ENCODE measurements at places on chromosomes 12 and 14.

DNA sequence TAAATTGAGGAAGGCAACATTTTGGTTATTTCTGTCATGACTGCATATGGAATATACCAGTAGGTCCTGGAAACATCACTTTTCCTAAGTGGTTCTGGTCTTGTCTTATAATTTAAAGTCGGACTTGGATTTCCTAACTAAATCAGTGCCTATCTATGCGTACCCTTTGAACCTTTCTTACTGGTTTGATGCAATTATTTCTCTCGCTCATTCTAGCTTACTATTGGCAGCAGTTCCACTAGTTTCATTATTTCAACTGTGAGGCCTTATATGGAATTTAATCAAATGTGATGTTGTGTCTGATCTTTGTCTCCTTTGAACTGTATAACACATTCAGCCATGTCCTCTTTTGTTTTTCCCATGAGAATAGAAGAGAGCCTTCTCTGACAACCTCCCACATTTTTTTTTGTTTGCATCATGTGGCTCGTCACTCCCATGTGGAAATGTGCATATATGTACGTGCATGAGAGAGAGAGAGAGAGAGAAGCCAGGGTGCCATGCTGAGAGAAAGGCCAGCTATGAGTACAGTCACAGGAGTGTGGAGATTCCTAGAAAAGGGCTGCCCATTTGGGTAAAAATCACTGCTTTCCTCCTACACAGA lies 48.0 kb downstream of the AKAP6 start:
- no peak overlapping the region for H3K27ac ChIP-seq
- H3K4me3 ChIP-seq = no peak overlapping the region
- H3K27me3 ChIP-seq = no peaks in the 10 kb centered on the region
- DNase-seq = no peak

- H3K4me1 ChIP-seq = no peaks in the 10 kb centered on the region
- no peak for DNase-seq
- no peaks in the 10 kb centered on the region for H3K27me3 ChIP-seq
- no peak overlapping the region for H3K27ac ChIP-seq
- H3K4me3 ChIP-seq = no peak overlapping the region
These were observed 2.3 kb downstream of the LRRC74A start for GRCh38 chr14:76828339-76829012.

DNA sequence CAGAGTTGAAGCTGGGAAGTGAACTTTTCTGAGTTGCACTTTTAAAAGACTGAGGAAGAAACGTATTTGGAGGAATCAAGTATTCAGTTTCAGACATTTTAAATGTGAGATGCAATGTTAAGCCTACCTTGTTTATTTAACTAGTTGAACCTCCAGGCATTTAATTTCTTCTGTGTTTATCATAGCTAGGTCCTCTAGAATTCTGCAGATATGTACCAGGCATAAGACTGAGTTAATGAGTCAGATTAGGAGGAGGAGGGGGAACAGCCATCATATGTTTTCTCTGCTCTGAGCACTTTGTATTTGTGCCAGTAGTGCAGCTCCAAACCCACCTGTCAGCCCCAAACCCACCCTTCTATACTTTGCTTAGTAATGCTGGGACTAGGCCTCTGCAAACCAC lies 16.4 kb upstream of the SAMD4A start:
- H3K36me3 ChIP-seq = no peaks in the 10 kb centered on the region
- H3K27ac ChIP-seq = no peak overlapping the region
- no peaks in the 10 kb centered on the region for H3K27me3 ChIP-seq
- no peak for DNase-seq
- H3K4me3 ChIP-seq = no peak overlapping the region
- H3K4me1 ChIP-seq = no peaks in the 10 kb centered on the region

- H3K4me3 ChIP-seq = no peak overlapping the region
- H3K27ac ChIP-seq = no peak overlapping the region
- no peaks in the 10 kb centered on the region for H3K27me3 ChIP-seq
- H3K4me1 ChIP-seq = no peaks in the 10 kb centered on the region
- no peak for DNase-seq
These were observed 120.5 kb downstream of the PHETA1 start for GRCh38 chr12:111248236-111249017.

DNA sequence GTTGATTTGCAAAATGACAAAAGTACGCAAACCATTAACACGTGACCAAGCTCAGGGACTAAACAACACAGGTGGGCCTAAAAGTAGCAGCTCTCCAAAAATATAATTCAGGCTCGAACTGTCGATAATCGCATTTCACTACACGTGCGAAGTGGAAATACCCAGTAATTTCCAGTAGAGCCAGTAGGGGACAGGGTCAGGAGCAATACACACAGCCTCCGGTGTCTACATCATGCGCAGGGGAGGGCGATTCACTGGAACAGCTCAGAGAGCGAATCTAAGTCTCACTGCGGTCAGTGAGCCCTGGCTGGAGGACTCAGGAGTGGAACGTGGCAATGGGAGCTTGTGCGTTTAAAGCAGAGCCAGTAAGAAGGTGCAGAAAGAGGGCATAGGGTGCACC lies 40.4 kb downstream of the SETD3 start:
- peaks cover 8% of the 10 kb centered on the region for H3K36me3 ChIP-seq
- H3K27me3 ChIP-seq = no peaks in the 10 kb centered on the region
- H3K27ac ChIP-seq = no peak overlapping the region
- DNase-seq = no peak
- no peak overlapping the region for H3K4me3 ChIP-seq

- H3K4me1 ChIP-seq = no peaks in the 10 kb centered on the region
- no peak for DNase-seq
- H3K4me3 ChIP-seq = no peak overlapping the region
- H3K27ac ChIP-seq = no peak overlapping the region
These were observed 21.8 kb upstream of the PLEKHA5 start for GRCh38 chr12:19107750-19108149.

DNA sequence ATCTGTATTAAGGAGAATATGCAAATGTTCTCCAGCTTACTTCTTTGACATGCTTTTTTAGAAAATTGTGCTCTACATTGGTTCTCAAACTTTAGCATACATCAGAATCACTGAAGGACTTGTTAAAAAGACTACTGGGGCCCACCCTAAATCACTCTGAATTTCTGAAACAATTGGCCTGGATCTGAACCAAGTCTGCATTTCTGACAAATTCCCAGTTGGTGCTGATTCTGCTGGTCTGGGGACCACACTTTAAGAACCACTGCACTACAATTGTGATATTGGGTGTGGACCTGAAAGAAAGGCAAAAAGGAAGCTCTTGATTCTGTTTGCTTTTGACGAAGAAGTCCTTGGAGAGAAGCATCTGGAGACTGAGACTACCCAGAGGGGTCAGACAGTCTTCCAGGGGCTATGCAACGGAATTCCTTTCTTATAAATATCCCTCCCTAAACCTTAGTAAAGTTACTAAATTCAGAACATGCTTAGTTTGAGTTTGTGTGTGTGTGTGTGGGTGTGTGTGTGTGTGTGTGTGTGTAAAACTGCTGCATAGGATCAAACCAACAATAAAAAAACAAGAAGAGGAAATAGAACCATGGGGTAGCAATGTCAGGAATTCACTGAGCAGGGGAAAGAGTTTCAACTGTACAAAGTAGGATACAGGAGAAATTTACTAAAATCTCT lies 36.8 kb downstream of the EAPP start:
- no peaks in the 10 kb centered on the region for H3K4me1 ChIP-seq
- no peaks in the 10 kb centered on the region for H3K27me3 ChIP-seq
- H3K27ac ChIP-seq = no peak overlapping the region
- DNase-seq = no peak
- no peak overlapping the region for H3K4me3 ChIP-seq

GRCh38 chr14:45699471-45699870 lies 446.5 kb upstream of the MIS18BP1 start:
- no peaks in the 10 kb centered on the region for H3K4me1 ChIP-seq
- no peaks in the 10 kb centered on the region for H3K27me3 ChIP-seq
- H3K36me3 ChIP-seq = no peaks in the 10 kb centered on the region
- H3K27ac ChIP-seq = no peak overlapping the region

DNA sequence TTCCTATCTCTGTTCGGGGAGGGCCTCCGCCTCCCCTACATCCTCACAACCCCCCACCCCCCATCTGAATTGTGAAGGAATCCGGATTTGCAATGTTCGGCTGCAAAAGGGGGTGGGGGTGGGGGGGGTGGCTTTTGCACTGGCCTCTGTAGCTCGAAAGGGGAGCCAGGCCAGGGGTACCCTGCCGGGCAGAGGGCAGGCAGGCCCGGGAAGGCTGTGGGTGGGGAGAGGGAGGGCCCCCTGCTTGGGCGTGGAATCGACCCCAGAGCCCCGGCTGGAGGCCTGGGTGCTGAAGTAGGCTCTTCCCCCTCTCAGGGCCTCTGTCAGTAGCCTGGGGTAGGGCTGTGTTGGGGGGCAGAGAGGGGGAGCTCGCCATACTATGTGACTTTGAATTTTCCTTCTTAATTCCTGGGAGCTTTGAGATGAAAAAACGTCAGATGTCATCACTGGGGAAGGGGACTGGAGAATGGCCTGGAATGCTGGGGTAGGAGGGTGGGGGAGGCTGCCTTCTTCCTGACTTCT lies 1.1 kb downstream of the LRP1 start:
- no peak overlapping the region for H3K27ac ChIP-seq
- H3K27me3 ChIP-seq = no peaks in the 10 kb centered on the region
- H3K4me1 ChIP-seq = peaks cover 11% of the 10 kb centered on the region
- no peaks in the 10 kb centered on the region for H3K36me3 ChIP-seq
- DNase-seq = peak; percentile 39
- H3K4me3 ChIP-seq = no peak overlapping the region

GRCh38 chr12:111616177-111616623 lies 17.1 kb upstream of the ATXN2 start:
- H3K4me1 ChIP-seq = no peaks in the 10 kb centered on the region
- no peaks in the 10 kb centered on the region for H3K27me3 ChIP-seq
- DNase-seq = no peak
- no peaks in the 10 kb centered on the region for H3K36me3 ChIP-seq
- no peak overlapping the region for H3K4me3 ChIP-seq

GRCh38 chr14:30284808-30285207 lies 274.1 kb upstream of the G2E3 start:
- no peak for DNase-seq

GRCh38 chr14:59161561-59162175 lies 26.8 kb upstream of the DAAM1 start:
- no peak overlapping the region for H3K27ac ChIP-seq
- H3K27me3 ChIP-seq = no peaks in the 10 kb centered on the region
- peak; percentile 21 for DNase-seq
- no peak overlapping the region for H3K4me3 ChIP-seq

GRCh38 chr14:51723990-51724389 lies 72.3 kb downstream of the FRMD6 start:
- H3K4me1 ChIP-seq = no peaks in the 10 kb centered on the region
- no peak overlapping the region for H3K27ac ChIP-seq
- DNase-seq = no peak
- no peaks in the 10 kb centered on the region for H3K36me3 ChIP-seq
- H3K4me3 ChIP-seq = no peak overlapping the region
- H3K27me3 ChIP-seq = no peaks in the 10 kb centered on the region

GRCh38 chr12:125159702-125160101 lies 94.5 kb downstream of the AACS start:
- H3K4me1 ChIP-seq = no peaks in the 10 kb centered on the region
- no peaks in the 10 kb centered on the region for H3K27me3 ChIP-seq
- H3K27ac ChIP-seq = no peak overlapping the region

GRCh38 chr12:77163074-77164038 lies 98.0 kb upstream of the E2F7 start:
- DNase-seq = no peak
- H3K27ac ChIP-seq = no peak overlapping the region
- H3K4me1 ChIP-seq = no peaks in the 10 kb centered on the region
- H3K36me3 ChIP-seq = no peaks in the 10 kb centered on the region
- H3K4me3 ChIP-seq = no peak overlapping the region

DNA sequence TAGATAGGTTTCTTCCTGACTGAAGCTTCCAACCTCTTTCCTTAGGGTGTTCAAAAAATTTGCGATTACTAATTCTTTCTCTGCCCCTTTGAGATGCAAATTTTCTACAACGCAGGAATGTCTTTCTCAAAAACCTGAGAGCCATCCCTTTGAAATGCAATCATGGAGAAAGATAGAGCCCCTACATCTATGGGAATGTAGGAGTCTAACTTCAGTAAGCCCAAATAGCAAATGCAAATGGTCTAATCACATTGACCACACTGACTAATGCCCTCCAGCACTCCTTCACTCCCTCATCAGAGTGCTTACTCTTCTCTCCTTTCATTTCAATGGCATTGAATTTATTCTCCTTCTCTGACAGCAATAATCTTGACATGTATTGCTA lies 107.1 kb downstream of the SLC6A15 start:
- H3K4me1 ChIP-seq = no peaks in the 10 kb centered on the region
- H3K27me3 ChIP-seq = no peaks in the 10 kb centered on the region
- H3K27ac ChIP-seq = no peak overlapping the region
- H3K36me3 ChIP-seq = no peaks in the 10 kb centered on the region
- no peak for DNase-seq

- H3K27ac ChIP-seq = no peak overlapping the region
- H3K36me3 ChIP-seq = no peaks in the 10 kb centered on the region
- no peak overlapping the region for H3K4me3 ChIP-seq
- H3K4me1 ChIP-seq = no peaks in the 10 kb centered on the region
- DNase-seq = no peak
- H3K27me3 ChIP-seq = no peaks in the 10 kb centered on the region
These were observed 157.0 kb upstream of the RMST start for GRCh38 chr12:97305651-97306050.

DNA sequence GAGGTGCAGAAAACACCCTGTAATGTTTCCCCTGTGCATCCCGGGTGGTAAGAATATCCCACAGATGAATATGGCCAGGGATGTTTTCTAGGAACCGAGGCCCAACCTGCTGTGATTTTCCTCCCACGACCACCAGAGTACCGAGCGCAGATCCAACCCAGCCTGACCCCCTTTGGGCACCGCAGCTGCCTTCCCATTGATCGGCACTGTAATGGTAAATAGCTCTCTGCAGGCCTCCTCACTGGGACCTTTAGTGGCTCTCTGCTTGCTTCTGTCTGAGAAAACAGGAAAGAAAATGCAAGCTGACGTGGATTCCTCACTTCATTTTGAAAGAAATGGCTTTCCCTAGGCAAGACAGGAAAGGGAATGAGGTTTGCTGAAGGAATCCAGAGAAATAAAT lies 2.4 kb upstream of the RAB15 start:
- no peak overlapping the region for H3K4me3 ChIP-seq
- H3K36me3 ChIP-seq = no peaks in the 10 kb centered on the region
- H3K27me3 ChIP-seq = no peaks in the 10 kb centered on the region
- DNase-seq = peak; percentile 19
- H3K27ac ChIP-seq = no peak overlapping the region

- no peak for DNase-seq
- no peak overlapping the region for H3K27ac ChIP-seq
These were observed 7.1 kb upstream of the CDC42BPB start for GRCh38 chr14:103064436-103064835.

GRCh38 chr12:122547330-122547729 lies 20.3 kb downstream of the KNTC1 start:
- H3K4me1 ChIP-seq = no peaks in the 10 kb centered on the region
- H3K36me3 ChIP-seq = peaks cover 6% of the 10 kb centered on the region
- H3K4me3 ChIP-seq = no peak overlapping the region
- no peak overlapping the region for H3K27ac ChIP-seq
- no peak for DNase-seq
- no peaks in the 10 kb centered on the region for H3K27me3 ChIP-seq

GRCh38 chr12:3417937-3418462 lies 73.0 kb upstream of the PRMT8 start:
- H3K27me3 ChIP-seq = no peaks in the 10 kb centered on the region
- no peaks in the 10 kb centered on the region for H3K36me3 ChIP-seq
- H3K4me1 ChIP-seq = no peaks in the 10 kb centered on the region
- H3K4me3 ChIP-seq = no peak overlapping the region
- no peak for DNase-seq
